Stimulated activated CD4-positive, alpha-beta T cell treated with anti-CD3 and anti-CD28 coated beads, Interleukin-12 subunit alpha, Interleukin-12 subunit beta, amount 100 ng/mL, for 48 hours (primary cell): ENCODE measurements at places on chromosomes 1 and 21.
A peak's percentile ranks its signal among the peaks of the same experiment; 100 is the strongest.

DNA sequence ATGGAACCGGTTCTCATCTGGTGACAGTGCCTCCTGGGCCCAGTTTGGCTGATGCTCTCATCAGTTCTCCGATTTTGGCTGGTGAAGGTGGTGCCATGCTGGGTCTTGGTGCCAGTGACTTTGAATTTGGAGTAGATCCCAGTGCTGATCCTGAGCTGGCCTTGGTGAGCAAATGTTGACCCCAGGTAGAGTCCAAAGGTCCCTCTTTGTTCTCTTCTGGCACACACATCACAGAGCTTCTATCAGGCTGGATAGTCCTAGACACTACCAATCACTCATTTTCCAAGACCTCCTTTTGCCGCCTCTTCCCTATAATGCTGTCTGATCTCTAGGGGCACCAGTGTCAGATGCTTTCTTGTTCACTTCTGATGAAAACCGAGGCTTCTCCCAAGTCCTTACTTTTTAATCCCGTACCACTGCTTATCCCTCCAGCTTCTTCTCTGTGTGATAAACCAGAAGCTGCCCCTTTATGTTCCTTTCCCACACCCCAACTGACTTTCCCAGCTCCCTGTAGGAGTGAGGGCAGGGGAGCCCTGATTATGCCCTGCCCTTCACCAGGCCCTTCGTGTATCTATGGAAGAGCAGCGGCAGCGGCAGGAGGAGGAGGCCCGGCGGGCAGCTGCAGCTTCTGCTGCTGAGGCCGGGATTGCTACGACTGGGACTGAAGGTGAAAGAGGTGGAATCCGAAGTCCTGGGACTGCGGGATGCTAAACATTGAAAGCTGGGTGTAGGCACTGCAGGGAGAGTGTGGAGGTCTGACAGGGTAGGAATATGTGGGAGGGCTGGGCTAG, 11.1 kb downstream of the PSMD4 start:
- no peak for DNase-seq

DNA sequence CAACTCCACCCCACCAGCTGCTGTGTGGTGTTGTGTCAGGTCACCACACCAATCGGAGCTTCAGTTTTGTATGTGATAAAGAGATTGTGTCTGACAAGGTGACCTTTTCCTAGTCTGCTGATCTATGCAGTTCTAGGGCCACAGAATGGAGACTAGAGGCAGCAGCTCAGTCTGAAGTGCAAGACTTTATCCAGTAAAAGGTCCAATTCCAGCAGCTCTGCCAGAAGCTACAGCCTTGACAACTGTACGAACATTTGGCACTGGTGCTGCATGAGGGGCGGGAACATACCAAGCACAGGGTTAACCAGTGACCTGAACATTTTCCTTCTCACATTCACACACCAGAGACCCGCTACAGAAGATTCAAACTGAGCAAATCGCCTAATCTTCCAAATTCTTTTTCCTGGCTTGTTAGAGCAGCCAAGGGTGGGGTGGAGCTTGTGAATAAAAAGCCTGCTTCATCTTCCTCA, 9.3 kb downstream of the FMO1 start:
- no peak for DNase-seq

DNA sequence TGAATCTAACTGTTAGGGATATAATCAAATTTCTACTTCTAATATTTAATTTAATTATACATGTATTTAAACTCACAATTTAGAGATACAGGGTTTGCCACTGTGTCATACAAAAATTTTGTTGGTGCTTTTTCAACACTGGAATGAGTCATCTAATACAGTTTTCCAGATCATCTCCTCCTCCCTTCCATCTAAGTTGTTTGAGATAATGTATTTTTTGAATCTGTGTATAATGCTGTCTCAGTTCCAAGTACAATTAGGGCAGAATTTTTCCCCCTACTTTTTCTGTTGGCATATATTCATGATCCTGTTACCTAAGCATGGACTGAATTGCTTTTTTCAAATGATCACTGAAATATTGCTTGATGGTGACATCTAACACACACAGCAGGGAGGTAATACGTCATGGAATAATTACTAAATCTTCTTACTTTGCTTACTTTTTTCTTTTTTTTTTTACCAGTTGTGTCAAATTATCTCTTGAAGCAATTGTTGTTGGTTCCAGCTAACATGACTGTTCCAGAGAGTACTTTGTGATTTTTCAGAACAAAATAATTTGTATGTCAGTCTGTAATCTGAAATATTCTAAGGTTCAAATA, 146.0 kb downstream of the MAGI3 start:
- DNase-seq: no peak

- no peak for DNase-seq
Measured at GRCh38 chr1:201761178-201761577, 67.8 kb upstream of the IPO9 start.

GRCh38 chr1:174337000-174337681, 110.6 kb upstream of the GPR52 start:
- DNase-seq: no peak

GRCh38 chr1:6464514-6464836, 1.5 kb downstream of the TNFRSF25 start:
- peak; percentile 65 for DNase-seq

GRCh38 chr1:230084408-230085177, 17.6 kb downstream of the GALNT2 start:
- DNase-seq: peak; percentile 68

GRCh38 chr1:175376194-175376593, 183.6 kb upstream of the KIAA0040 start:
- DNase-seq: no peak

GRCh38 chr1:161226320-161226711, 456 bp downstream of the TOMM40L start:
- DNase-seq: no peak

GRCh38 chr1:112358798-112359408, 37.1 kb upstream of the CTTNBP2NL start:
- DNase-seq: peak; percentile 14

DNA sequence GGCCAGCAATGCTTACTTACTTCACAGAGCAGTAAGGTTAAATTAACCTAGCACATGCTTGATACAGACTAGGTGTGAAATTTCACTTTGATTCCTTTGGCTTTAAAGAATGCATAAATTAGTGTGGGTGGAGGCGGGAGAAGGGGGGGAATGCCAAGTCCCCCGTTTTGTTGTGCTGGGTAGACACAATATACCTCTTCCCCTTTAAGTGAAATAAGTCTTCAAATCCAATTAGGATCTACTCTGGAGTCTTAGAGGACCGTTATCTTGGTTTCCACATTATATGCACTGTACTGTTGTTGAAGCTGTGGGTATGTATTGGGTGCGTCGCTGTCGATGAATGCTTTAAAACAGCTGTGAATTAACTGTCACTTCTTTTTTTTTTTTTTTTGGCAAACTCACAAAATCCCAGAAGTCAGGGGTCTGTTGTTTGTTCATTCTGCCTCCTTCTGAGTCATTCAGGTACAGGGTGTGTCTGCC, 1.6 kb upstream of the S1PR1 start:
- no peak for DNase-seq

DNA sequence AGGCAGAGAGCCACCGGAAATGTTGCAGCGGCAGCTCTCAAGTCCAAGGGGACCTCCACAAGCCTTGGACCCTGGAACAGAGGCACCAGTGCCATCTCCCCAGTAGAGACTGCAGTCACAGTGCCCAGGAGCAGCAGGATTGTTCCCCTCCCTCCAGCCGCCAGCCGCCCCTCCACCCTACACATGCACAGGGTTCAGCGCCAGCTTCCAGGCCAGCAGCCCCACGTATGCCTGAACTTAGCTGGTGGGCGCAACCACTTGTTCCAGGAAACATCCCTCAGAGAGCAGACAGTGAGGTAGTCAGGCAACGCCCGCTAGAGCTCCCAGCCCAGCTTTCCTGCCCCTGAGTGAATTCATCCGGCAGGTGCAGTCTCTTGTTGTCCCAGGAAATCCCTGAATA, 1098.1 kb upstream of the NCAM2 start:
- no peak for DNase-seq

GRCh38 chr1:156511644-156512043, 11.1 kb upstream of the MEF2D start:
- no peak for DNase-seq

DNA sequence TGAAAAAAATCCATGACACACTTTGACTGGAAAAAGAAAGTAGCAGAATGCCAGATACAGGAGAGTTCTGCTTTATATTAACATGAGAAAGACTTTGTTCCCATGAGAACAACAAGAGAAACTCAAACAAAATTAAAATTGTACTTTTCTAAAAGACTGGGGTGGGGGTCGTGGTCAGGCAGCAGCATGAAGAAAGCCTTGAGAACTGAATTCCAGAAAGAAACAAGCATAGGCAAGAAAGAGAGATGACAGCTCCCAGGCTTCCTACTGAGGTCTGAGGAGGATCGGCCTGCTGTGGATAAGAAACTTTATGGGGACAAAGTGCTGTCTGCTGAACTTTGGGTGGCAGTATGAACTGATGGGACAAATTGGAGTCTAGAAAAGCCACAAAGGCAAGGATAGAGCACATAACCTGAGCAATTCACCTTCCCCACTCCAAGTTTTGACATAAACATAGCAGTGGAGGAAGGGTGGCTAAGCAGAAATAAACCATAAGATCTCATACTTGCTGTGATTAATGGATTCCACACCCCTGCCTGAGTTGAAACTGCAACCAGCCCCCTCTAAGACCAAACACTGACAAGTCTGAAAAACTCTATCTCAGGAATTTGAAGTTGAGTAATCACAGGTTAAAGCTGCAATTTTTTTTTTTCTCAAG, 43.7 kb downstream of the COL6A1 start:
- no peak for DNase-seq

DNA sequence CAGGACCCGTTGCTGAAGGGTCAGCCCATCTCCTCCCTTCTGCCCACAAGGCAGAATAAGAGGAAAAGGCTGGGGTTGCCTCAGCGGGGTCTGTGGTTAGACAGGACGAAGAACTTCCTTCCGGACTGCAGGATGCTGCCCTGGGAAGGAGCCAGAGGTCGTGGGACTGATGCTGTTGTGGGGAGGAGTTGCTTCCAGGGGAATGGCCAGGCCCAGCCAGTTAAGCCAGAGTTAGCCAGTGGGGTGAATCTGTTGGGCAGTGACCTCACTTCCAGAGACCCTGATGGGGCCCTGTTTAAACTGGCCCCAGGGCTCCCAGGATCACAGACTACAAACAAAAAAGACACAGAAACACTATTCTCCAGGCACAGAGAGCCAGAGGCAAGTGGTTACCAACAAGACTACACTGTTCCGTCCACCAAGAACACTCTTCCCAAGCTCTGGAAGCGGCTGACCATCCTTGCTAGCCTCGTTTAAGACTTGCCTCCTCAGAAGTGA, 13.0 kb downstream of the FAM229A start:
- DNase-seq: no peak

GRCh38 chr1:57966340-57966739, 542.5 kb upstream of the DAB1 start:
- DNase-seq: no peak

- DNase-seq: no peak
Measured at GRCh38 chr1:184545601-184546000, 158.8 kb downstream of the C1orf21 start.

GRCh38 chr1:32886004-32886827, at the start of gene HPCA:
Gene HPCA, plus strand, starts transcription at chr1:32886491. Its CDS starts 2,408 bp downstream, at chr1:32888899.
- DNase-seq: peak; percentile 24

- DNase-seq: no peak
Measured at GRCh38 chr1:93980320-93981273, 71.4 kb upstream of the GCLM start.

DNA sequence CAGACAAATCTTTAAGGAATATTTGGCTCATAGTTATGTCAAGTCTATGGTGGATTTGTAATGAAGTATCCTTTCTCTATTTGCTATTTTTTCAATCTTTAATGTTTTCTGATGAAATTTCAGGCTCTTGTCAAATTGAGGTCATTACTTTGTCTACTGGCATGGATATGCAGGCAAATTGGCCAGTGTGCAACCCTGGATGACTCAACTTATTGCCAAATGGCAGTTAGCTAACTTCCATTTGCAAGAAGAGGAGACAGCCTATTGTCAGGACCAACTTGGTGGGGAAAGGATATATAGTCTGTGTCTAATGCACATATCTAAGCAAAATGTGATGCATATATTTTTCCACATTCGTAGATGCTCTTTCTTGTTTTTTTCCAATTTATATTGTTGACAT, 530.5 kb downstream of the PTBP2 start:
- DNase-seq: no peak

DNA sequence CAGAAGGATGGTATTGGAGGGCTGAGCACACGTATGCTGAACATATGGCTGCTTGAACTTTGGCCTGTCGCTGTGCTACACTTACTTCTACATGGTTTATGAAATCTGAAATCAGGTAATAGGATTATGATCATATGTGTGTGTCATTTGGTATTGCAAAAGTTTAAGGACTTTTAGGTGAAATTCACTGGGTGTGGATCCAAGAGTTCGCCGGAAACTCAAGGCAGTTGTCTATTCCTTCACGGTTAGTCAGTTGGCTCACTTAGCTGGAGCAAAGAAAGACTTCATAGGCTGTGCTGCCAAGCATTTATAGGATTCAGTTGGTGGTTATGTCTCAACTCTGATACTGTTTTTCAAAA, 927 bp downstream of the UAP1 start:
- no peak for DNase-seq

GRCh38 chr1:116514708-116515525, 55.9 kb downstream of the CD58 start:
- peak; percentile 58 for DNase-seq

DNA sequence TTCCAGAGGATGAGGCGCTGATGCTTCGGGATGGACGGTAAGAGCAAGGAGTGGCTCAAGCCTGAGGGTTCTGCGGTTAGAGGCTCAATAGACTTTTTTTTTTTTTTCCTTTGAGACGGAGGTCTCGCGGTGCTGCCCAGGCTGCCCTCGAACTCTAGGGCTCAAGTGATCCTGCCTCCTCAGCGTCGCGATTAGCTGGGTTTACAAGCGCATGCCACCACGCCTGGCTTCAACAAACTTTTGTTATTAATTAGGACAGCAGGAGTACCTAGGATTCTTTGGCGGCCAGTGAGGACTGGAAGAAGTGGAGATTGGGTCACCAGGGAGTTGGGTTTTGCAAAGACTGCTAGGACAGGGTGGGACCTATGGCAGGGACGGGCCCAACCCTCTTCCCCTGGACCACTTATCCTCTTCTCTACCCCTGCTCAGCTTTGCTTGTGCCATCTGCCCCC, 587 bp downstream of the SCNM1 start:
- DNase-seq: no peak

GRCh38 chr1:1202831-1203560, 3.4 kb downstream of the TNFRSF18 start:
- DNase-seq: no peak

DNA sequence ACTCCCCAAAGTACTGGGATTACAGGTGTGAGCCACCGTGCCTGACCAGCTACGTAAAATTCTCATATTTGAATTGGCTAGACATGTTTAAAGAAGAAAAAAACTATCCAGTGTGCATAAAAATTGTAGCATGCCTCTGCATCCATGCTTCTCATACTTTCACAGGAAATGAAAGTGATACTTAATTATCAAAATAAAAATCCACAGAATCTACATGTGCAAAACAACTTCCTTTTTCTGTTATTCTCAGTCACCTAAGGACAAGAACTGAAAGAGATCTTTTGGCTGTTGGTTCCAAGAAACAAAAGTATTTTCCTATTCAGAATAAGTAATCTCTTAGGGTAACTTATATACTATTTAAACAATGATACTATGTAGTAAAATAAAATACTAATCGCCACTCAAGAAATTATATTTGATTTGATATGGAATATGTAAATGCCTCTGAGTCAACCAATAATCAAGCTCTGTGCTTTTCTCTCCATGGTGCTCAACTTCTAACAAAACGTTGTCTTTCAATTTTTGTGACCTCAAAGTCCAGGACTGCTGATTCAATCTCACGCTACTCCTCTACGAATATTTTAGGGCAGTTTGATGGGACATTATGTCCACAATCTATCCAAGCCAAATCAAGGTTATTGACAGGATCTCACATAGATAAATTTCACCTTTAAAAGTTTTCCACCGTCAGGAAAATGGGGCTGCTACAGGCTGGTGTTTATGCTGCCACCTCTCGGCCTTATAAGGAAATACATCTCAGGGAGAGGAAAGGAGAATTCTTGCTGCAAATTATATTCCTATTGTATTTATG, 102.7 kb downstream of the ZNF281 start:
- peak; percentile 18 for DNase-seq
